Activated T-helper 1 cell treated with anti-CD3 and anti-CD28 coated beads, Interleukin-2, amount 50 U/mL, for 16 hours (primary cell): ENCODE measurements at places on chromosomes 1 and 21.

DNA sequence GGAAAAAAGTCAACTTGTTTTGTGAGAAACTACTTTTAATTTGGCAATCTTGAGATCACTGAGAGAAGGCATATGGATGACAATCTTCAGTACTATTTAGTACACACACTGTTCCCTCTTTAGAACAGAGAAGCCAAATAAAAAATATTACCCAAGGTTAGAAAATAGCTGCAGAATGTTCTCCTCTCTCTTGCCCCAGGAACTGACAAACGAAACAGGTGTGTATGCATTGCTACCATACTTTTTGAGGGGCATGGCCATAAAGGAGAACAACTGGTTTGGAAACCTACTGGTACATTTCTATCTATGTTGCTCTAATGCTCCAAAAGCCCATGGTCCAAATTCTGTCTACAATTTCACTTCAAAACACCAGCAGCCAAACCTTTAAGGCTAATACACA lies 5.7 kb downstream of the TOR1AIP2 start:
- no peak for DNase-seq

GRCh38 chr21:43726686-43727518 lies 8.0 kb downstream of the PDXK start:
- no peak for DNase-seq

DNA sequence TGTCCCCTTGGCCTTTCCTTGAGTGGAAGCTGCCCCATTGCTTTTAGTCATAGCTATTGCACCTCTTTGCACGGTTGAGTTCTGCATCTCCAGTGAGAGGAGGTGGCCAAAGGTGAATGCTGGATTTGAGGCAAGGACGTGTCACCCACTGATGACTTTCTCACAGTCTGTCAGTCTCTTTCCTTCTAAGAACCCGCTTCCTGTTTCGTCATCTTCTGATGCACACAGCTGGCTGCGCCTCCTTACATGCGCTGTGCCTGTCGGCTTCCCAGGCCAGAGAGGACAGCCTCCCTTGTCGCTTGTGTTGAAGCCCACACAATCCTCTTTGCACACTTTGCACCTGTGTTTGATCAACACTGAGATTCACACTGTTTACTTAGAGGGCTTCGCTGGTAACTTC lies 41.8 kb upstream of the PWP2 start:
- peak; percentile 30 for DNase-seq

- no peak for DNase-seq
Measured at GRCh38 chr21:41902946-41903345, 23.8 kb upstream of the PRDM15 start.

GRCh38 chr1:160768295-160768657 lies 27.7 kb upstream of the LY9 start:
- peak; percentile 69 for DNase-seq

GRCh38 chr21:37711836-37712568 lies 204.3 kb downstream of the KCNJ6 start:
- DNase-seq = no peak

DNA sequence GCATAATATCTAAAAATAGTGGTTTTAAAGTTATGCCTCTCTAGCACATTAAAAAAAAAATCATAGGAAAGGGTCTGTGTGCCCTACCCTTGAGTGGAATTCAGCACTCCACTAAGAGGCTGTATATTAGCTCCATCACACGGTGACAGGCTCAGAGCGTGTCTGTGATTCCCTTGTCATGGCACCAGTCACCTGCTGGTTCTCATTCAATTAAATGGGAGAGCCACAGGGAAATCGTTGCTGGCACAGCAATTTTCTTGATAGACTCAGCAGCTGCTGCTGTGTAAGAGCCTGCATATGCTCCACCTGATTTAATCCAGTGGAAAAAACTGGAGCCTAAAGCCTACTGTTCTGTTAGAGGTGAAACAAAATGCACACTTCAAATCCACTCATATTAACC lies 9.5 kb downstream of the ATP6V1G3 start:
- no peak for DNase-seq

- DNase-seq = no peak
Measured at GRCh38 chr1:158002022-158002630, 8.7 kb downstream of the KIRREL1 start.

GRCh38 chr1:98044071-98044697 lies 123.3 kb upstream of the DPYD start:
- DNase-seq = no peak
